Inflammatory macrophage (primary cell): ENCODE measurements at places on chromosomes 3 and 15.

GRCh38 chr3:113247675-113248458 lies 36.5 kb downstream of the BOC start:
- no peak for DNase-seq

DNA sequence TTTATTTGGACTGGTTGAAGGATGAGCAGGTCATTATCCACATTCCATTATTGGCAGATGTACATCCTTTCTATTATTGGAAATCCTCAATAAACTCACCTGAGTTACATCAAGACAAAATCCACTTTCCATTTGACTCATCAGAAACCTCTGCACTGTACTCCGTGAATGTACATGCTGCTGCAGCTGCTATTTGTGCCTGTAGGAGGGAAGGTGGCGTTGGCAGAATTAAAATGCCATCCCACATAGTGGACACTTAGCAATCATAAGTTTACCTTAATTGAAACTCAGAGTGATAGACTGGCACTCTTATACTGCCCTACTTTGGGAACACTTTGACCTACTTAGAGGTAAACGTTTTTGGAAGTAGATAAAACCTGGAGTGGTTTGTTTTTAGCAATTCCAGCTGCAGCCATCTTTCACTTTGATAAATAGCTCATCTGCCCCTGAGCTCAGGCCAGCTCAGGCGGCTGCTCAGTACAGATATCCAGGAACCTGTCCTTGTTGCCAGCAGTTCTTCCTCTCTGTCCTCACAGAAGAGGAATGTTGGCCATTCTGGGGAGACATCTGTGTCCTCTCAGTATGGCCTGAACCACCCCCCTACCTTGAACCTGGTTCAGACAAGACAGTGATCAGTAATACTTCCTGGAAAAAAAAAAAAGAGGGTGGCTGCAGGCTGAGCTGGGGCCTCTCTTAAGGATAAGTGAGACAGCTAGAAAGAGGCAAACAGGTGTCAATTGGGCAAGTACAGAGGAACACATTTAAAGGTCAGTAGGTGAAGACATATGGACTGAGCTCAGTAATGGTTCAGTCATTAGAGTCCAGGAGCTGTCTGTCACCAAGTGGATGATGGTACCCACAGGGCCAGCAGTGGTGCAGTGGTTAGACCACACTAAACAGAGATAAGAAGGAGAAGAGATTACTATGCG lies 153.4 kb upstream of the UMPS start:
- DNase-seq, result no peak

- DNase-seq, result no peak
Measured at GRCh38 chr3:25064681-25065080, 363.4 kb upstream of the RARB start.

- no peak for DNase-seq
Measured at GRCh38 chr15:84855136-84855535, 29.3 kb upstream of the SLC28A1 start.

DNA sequence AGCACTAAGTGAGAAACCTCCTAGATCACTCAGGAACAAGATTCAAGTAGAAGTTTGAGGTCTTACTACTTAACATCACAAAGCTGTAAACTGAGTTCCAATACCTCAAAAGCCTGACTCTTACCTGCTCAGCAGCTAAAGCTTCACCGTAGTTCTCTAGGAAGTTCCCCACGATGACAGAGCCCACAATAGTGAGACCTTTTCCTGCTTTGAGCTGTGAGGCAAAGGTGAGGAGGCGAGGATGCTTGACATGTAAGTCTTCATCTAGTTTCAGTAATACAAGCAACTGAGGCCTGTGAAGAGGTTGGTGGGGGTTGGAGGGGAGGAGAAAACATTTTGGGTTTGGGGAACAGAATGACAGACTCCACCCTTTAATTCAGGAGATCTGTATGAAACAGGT lies 15.7 kb downstream of the EMC4 start:
- DNase-seq, result no peak
